ENCODE measurements at places on chromosomes 13 and 19.

GRCh38 chr13:59522652-59523051 lies 641.1 kb downstream of the DIAPH3 start:
- DNase-seq = no peak

DNA sequence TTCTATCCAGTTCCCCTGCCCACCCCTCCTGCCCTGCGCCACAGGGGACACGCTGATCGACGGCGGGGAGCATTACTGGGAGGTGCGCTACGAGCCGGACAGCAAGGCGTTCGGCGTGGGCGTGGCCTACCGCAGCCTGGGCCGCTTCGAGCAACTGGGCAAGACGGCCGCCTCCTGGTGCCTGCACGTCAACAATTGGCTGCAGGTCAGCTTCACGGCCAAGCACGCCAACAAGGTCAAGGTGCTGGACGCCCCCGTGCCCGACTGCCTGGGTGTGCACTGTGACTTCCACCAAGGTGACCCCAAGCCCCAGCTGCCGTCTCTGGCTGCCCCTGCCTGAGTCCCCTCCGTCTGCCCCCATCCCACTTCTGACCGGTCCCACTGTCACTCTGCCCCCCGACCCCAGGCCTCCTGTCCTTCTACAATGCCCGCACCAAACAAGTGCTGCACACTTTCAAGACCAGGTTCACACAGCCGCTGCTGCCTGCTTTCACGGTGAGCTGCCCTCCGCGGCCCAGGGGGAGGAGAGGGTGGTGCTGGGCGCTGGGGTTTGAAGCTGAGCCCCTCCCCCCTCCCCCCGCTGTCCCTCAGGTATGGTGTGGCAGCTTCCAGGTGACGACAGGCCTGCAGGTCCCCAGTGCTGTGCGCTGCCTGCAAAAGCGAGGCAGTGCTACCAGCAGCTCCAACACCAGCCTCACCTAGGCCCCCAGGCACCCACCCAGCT lies 15.5 kb downstream of the STAP2 start:
- DNase-seq = no peak

- DNase-seq = no peak
Measured at GRCh38 chr19:18044825-18045304, 36.9 kb downstream of the ARRDC2 start.

DNA sequence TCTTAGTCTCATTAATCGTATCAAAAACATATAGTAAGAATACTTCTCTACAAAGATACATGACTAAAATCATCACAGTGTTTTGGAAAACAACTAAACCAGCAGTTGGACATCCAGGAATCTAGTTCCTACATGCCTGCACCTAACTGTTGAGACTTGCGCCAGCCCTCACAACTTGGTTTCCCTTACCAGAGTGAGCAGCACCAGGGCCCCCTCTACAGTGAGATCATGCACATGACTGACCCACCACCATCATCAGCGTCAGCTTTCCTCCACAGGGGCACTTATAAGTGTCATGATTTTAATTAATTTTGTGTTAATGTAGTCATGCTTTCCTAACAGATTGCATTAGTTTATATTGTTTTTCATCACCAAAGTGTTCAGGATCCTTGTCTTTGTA lies 1322.0 kb downstream of the EFNB2 start:
- DNase-seq = no peak

DNA sequence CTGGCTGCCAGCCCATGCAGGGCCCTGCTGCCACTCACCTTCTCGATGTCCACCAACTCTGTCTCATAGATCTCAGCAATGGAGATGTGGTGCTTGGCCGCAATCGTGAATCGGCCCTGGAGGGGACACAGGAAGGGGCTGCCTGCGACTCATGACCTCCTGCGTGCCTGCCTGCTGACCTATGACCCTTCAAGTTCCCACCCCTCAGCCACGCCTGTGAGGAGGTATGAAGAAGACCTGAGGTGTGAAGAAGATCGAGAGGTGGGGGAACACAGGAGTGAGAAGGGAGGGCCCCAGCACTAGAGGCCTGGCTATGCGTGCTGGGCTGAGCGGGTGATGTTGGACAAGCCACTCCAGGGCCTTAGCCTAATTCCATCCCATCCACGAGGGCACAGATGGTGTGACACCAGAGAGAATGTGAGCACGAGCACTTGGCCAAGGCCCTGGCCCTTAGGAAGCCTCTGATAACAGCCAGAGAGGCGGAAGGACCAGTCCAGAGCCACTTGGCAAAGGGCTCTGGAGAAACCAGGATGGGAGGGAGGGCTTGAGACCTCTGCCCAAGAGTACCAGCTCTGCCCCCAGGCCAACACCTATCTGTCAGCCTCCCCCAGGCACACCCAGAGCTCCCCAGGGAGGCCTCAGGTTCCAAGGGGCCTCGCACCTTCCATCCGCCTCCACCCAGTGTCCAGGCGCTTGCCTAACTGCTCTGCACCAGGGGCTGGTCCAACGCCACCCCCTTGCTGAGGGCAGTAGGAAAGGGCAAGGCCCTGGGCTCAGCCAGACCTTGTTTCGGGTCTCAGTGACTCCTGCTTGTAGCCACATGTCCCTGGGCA lies 9.6 kb upstream of the KPTN start:
- no peak for DNase-seq

All from NCI-H460 (cell line).